ENCODE measurements at places on chromosomes 6 and 20.

DNA sequence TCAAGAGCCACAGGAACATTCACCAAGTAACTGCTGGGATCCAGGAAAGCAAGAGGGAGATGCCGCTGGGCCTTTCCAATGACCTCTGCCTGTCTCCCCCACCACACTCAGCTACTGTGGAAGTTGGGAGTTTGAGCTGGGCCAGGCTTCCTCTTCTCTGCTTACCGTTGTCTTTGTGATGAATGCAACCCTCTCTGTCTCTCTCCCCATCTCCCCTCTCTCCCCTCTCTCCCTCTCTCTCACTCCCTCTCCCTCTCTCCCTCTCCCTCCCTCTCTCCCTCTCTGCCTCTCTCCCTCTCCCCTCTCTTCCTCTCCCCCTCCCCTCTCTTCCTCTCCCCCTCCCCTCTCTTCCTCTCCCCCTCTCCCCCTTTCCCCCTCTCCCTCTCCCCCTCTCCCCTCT is 54.8 kb downstream of the EDN3 start:
- DNase-seq, result no peak

DNA sequence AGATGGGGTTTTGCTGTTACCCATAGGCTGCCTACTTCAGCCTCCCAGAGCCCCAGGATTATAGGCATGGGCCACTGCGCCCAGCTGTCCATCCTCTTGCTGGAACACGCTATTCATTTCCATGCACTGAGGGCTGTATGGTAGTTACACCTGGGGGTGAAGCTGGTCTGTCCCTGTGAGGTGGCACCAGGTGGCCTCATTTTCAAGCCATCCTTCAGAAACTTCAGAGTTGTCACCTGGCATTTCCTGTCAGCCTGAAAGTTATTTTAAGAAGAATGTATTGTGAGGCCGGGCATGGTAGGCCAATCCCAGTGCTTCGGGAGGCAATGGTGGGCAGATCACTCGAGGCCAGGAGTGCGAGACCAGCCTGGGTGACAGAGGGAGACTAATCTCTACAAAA is 147.6 kb downstream of the DTNBP1 start:
- no peak for DNase-seq

DNA sequence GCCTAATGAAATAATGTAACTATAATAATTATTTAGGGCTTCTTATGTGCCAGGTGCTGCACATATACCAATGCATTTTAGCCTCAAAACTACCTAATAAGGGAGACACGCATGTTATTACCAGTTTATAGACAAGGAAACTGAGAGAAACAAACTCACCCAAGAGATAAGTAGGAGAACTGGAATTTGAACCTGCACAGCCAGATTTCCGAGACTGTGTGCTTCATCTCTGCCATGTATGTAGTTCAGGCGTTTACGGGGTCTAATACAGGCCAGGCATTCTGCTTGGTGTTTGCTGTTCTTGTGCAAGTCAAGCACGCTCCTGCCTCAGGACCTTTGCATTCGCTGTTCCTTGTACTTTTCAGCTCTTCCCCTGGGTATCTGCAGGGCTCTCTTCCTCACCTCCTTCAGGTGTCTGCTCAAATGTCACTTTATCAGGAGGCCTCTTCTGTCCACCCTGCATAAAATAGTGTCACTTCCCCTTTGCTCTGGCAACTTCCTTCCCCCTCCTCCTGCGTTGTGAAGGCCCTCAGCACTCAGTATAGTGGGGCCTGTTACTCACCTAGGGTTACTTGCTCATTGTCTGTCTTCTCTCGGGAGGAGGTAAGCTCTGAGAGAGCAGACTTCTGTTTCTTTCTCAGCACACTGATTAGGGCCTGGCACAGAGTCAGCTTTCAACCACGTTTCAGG is 6.1 kb upstream of the NSFL1C start:
- DNase-seq, result peak; percentile 19

- DNase-seq, result no peak
These were observed 44.5 kb upstream of the IL20RA start for GRCh38 chr6:137089305-137089704.

DNA sequence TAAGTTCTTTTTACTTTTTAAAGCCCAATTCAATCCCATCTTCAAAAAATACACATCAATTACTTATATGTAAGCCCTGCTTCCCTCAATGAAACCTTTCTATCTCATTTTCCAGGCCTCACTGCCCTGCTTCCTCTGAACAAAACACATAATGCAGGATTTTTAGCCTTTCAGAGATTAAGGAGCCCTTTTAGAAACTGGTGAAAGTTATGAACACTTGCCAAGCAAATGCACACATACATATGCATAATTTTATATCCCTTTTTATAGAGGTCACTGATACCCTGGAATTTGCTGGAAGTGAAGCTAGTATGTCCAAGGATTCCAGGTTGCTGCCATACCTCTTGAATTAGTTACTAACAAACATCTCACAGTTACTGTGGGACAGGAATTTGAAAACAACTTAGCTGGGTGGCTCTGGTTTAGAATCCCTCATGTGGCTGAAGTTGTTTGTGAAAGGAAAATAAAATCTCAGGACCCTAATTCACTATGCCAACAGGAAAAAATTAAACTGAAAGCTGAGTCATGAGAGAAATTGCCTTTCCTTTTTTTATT is 75.8 kb downstream of the UBE3D start:
- no peak for DNase-seq

DNA sequence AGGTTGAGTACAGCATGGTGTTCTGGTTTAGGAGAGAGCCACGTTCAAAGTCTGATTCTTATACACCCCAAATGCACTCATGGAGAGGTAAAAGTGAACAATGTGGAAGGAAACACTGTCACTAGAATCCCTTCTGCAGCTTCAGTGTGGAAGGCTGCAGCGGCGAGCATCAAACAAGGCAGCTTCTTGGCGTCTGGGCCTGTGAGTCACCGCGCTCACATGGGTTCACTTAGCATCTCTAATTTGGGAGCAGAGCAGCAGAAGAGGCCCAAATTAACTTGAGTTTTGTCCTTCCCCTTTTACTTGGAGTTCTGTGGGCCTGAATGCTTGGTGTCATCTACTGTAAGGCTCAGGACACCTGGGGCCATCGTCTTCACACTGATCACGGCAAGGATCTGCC is 10.9 kb upstream of the E2F1 start:
- peak; percentile 90 for DNase-seq

Data from muscle of leg (tissue), 16 donors.